ENCODE measurements at places on chromosomes 5 and 9. TPM values are rescaled to one million over a fixed set of nuclear protein-coding genes. Genes with fewer than 3 reads are reported as not detected.
A peak's percentile ranks its signal among the peaks of the same experiment; 100 is the strongest.

GRCh38 chr9:734831-735511, 106.5 kb upstream of the DMRT1 start:
- DNase-seq, result no peak

Gene CSNK1A1
- 343 TPM for total RNA-seq

DNA sequence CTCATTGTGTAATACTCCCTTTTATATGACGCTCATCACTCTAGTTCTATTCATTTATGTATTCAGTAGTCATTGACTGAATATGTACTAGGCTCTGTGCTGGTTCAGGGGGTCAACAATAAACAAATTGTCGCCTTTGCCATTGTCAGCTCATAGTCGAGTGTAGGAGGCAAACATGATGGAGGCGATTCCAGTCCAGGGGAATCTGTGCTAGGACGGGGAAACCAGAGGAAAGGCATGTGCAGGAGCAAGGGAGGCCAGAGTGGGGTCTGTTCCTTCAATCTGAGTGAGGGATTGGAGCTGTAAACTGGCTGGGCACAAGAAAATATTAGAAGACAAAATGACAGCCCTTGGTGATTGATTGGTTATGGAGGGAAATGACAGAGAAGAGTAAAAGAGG, 83.9 kb downstream of the ANGPTL2 start:
- DNase-seq, result no peak

DNA sequence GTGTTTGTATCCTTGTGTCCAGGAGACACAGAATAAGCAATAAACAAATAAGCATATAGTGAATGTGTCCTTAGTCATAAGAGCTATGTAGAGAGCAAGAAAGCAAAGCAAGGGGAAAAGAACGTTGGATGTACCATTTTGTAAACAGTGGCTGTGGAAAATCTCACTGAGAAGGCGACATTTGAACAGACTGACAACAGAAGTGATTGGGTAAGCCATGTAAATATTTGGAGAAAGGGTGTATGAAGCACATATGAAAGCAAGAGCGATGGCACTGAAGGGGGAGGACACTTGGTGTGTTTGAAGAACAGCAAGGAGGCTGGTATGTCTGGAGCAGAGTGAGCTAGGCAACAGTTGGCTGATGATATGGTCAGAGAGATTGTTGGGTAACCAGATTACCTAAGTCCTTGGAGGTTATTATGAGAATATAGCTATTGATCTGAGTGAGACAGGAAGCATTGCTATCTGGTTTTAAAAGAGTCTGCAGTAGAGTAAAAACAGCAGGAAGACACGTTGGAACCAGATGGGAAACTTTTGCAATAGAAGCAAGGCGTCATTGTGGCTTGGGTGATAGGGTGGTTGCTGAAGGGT, 115.5 kb upstream of the IL7R start:
- DNase-seq, result no peak

DNA sequence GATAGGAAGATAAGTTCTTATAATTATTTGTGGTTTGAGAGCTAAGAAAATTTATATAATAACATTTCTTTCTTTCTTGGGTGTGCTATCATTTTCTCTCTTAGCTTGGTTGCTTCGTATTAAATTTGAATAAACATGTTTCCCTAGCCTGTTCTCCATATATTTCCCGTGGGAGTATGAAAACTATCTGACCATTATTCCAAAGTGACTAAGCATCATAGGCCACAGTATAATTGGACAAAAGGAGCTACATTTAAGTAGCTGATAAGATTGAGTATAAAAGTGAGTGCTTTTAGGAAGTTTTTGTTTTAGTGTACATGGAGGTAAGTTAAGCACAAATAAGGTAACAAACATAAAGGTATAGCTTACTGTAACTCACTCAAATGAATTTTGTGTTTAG, 8.4 kb upstream of the OSMR start:
- DNase-seq, result no peak

Gene PCDHA8
- total RNA-seq, result 0.21 TPM

DNA sequence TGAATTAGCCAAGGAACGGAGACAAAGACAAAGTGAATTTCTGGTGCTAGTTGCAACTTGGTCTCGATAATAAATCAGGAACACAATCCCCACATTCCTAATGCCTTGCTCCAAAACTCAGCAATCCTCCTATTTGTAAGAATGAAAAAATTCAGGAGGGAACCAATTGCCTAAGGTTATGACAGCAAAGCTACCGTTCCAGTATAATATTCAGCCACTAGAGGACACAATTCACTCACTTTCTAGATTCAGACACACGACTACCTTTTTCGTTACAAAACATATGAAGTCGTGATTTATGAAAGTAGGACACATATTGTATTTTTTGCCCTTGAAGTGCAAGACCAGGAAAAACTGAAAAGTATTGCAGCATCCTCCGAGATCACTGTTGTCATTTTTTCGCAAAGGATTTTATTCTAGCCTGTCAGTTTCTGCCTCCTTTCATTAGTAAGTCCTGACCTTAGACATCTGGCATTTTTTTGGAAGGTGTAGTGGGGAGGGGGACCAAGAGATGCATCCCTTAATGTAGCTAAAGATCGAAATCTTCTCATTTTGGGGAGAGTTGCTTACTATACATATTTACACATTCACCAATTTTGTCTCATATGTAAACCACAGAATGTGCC, 133.1 kb downstream of the DOCK8 start:
- DNase-seq, result peak; percentile 14

Gene LRRC26
- total RNA-seq, result not detected

GRCh38 chr9:112774006-112774996, 23.7 kb downstream of the SNX30 start:
- no peak for DNase-seq

DNA sequence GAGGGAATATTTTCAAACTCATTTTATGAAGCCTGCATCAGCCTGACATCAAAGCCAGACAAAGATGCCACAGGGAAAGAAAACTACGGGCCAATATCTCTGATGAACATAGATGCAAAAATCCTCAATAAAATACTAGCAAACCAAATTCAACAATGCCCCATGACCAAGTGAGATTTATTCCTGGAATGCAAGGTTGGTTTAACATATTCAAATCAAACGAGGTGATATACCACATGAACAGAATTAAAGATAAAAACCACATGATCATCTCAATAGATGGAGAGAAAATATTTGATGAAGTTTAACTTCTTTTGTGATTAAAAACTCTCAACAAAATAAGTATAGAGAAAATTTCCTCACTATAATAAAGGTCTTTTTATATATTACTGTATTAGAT, 792.0 kb upstream of the ZNF608 start:
- no peak for DNase-seq

Gene ROR2
- 28.2 TPM for total RNA-seq

GRCh38 chr5:19352120-19352519, 635.9 kb downstream of the CDH18 start:
- DNase-seq, result no peak

DNA sequence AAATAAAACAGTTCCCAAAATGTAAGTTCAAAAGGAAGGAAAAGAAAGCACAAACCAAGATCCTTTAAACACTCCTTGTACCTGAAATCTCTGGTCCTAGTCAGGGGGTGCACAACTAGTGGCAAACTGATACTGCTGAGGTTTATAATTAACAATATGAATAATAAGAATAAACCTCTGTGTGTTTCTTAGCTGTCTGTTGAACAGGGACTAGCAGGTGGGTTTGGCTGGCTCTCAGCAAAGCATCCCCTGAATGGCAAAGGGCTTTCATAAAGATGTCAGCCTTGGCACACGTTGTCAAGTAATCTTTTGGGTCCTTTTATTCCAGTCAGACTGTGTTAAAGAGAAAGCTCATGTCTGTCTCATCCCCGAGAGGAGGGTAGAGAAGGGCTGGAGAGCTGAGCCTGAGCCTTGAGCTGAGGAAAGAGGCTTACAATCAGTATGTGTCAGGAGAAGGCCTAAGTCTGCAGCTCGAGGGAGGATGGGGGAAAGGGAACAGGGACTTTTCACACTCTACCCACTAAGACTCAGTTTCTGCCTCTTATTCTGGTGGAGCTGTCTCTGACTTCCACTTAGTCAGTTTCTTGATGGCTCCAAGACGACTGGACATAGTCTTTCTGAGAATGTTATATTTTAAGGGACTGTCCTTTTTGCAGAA, 123.0 kb downstream of the GALNT10 start:
- no peak for DNase-seq

DNA sequence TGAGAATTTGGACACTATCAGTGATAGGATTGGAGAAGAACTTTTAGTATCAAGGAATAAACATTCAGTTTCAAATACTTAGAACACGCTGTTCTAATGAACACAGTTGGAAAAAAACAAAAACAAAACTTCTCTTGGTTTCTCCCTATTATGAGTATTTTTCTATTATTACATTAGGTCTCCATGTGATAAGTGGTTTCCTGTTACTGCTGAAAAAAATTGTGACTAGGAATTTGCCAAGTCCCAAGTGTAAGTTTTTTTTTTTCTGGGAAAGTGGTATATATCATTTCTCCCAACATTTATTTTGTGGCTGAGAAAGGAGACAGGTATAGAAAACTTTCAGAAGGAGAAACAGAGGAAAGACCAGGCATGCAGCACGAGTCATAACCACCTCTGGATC, 41.1 kb downstream of the PCSK1 start:
- no peak for DNase-seq

GRCh38 chr5:142777099-142777498, 6.9 kb downstream of the ARHGAP26 start:
- DNase-seq, result no peak

Gene MAML1
- 14.4 TPM for total RNA-seq

Gene GMCL2
- 0.16 TPM for total RNA-seq

Measured in urinary bladder (tissue), 4 donors.